ENCODE measurements at places on chromosomes 16 and 17.

DNA sequence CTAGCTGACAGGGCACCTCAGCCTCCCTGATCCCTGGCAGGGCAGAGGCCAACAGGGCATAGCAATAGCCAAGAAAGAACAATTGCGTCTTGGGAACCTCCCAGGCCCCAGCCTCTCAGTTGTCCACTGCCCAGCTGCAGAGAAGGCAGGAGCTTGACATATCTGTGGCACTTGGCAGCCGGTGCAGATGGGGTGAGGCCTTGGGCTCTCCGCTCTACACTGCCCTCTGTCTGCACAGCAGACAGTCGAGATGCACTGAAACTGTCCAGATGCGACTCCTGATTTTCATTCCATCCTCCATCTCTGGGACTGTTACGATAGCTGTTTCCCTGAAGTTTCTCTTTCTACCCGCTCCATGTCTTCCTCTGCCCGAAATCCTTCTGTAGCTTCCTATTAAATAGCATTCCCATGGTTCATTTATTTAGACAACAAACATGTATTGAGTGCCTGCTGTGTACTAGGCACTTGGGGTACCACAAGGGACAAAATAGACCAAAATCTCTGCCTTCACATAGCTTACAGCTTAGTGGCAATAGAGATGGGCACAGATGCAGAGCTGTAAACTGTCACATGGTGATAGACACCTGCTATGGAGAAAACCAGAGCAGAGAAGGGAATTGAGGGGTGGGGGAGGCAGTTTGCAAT, 3.3 kb downstream of the POLR3E start:
- peak; percentile 36 for DNase-seq

- DNase-seq: peak; percentile 32
These were observed 3.8 kb downstream of the PMP22 start for GRCh38 chr17:15261258-15261801.

- no peak for DNase-seq
These were observed 10.1 kb downstream of the WFIKKN2 start for GRCh38 chr17:50845240-50846147.

- DNase-seq: no peak
These were observed 99.0 kb downstream of the OR1D5 start for GRCh38 chr17:2964370-2964769.

DNA sequence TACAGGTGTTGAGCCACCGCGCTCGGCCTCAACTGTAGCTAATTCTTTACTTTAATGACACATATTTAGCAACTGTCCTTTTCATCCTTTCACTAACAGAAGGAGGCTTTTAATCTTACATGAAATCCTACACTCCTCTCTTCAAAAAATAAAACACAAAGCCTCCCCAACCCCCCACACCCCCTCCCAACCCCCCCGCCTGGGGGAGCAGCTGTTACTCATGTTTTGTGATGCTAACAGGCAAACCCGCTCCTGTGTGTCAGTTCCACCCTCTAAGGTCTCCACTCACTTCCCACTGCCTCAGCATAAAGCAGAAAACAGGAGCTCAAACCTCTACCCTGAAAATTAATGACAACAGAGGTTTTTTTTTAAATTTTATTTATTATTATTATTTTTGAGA, 55.4 kb upstream of the SLC25A19 start:
- no peak for DNase-seq

DNA sequence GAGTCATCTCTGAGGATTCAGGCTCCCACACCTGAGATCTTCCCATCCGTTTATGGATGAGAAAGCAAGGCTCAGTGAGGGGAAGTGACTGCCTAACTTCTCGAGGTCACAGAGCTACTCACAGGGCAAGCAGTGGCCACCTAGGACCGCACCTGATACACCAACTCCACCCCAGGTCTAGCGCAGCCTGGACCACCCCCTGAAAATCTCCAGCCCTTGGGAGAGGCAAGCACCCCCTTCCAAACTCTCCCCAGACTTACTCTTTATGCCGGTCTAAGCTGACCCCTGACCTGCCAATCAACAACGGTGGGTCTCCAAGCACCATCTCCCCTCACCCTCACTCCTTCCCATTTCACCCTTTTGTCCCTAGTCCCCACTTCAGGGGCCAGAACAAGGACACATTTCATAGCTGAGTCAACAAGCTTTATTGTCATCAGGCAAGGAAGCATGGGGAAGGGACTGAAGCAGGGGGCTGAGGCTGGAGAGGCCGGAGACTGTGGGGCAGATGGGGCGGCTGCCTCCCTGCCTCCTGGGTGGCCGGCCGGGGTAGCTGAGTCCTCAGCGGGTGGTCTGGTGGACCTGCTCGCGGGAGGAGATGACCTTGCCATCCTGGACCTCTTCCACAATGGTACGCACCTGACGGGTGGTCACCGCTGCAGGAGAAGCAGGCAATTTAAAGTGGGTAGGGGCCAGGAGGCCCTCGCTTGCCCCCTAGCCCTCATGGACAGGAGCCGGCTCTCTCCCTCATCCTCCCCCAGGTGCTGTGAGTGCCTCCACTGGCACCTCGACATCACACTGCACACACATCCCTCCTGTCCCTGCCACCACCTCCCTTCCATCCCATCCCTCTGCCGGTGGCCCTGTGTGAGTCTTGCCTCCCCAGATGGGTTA, 5.1 kb downstream of the KRT17 start:
- no peak for DNase-seq

GRCh38 chr16:76956394-76956793, 234.6 kb upstream of the MON1B start:
- DNase-seq: no peak

All from tibial nerve (tissue), 4 donors.